OCI-LY7 (cell line): ENCODE measurements at places on chromosomes 5 and 9. TPM values are rescaled to one million over a fixed set of nuclear protein-coding genes. Genes with fewer than 3 reads are reported as not detected.

Gene DMRT3
- total RNA-seq: not detected in 2 replicates

DNA sequence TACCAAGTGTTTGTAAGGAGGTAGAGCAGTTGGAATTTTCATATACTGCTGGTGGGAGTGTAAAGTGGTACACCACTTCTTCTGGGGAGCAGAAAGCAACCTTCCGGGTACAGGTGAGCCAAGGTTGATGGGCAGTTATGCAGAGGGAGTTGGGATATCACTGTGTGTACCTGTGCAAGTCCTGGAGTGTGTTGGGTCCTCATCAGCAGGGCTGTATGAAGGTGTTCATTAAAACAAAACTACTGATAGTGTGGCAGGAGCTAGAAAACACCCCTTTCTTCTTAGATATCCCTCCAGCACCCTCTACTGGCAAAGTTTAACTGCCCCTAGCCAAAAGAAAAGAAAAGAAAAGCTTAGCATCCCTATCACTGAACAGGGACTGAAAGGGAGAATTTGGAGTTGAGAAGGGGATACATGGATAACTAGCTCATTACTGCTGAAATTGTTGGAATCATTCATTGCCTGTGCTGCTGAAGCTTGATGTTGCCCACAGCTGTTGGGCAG is 10.7 kb downstream of the MARCHF6 start:
- peak; percentile 37 for DNase-seq

DNA sequence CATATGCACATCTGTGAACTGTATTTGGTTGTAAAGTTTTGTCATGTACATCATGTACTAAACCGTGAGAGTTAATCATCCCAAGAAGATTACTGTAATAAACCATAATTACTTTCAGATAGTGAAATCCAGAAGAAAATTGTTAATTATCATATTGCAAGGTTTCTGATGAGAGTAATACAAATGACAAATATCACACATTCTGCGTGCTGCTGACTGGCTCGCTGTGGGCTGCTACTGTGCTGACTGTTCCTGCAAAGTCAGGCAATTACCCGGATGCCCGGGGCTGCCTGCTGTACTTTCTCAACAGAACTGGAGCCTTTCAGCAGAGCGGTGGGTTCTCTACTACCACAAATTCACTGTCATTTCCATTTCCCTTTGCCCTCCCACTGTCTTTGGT is 68.3 kb downstream of the SMARCA2 start:
- DNase-seq: no peak

Gene FNBP1
- total RNA-seq: 164 and 168 TPM in 2 replicates

GRCh38 chr5:146199176-146199815 is 4.1 kb upstream of the RBM27 start:
- no peak for DNase-seq

DNA sequence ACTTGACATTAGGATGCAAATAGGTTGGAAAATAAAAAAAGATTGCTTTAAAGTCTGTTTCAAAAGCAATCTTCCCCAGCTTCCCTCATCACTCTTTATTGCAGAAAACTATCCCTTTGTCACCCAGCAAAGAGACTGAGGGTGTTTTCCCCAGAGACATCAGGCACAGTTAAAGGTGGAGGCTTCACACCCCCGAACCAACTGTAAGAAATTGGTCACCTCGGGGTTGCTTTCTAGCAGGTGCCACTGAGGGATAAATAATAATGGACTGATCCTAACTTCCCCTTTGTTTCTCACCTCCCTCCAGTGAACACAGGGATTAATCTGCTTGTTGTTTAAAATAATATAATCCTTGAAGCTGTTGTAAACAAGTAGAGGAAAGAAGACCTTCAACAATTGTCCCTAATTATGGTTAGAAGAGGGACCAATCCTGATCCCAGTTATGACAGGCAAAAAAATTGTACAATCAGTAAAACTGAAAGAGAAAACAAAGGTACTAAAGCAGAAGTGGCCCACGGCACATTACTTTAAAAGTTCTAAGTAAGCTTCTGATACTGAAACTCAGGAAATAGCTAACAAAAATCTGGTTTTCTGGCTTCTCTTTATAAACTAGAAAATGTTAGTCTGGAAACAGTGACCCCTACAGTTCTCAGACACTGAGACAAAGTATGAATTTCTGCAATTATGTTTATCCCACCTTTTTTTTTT is 6.6 kb upstream of the PCSK1 start:
- DNase-seq: peak; percentile 69

Gene ABCA1
- 14.0 and 18.9 TPM in 2 replicates for total RNA-seq

DNA sequence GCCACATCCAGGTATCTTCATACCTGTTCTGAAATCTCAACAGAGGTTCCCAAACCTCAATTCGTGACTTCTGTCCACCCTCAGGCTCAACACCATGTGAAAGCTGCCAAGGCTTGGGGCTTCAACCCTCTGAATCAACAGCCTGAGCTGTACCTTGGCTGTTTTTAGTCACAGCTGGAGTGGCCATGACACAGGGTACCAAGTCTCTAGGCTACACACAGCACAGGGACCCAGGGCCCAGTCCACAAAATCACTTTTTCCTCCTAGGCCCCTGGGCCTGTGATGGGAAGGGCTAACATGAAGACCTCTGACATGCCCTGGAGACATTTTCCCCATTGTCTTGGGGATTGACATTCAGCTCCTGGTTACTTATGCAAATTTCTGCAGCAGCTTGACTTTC is 464.9 kb downstream of the ELAVL2 start:
- DNase-seq: no peak

GRCh38 chr9:87152256-87152655 is 204.9 kb upstream of the GAS1 start:
- DNase-seq: no peak
